ENCODE measurements at places on chromosomes 1 and 21.

DNA sequence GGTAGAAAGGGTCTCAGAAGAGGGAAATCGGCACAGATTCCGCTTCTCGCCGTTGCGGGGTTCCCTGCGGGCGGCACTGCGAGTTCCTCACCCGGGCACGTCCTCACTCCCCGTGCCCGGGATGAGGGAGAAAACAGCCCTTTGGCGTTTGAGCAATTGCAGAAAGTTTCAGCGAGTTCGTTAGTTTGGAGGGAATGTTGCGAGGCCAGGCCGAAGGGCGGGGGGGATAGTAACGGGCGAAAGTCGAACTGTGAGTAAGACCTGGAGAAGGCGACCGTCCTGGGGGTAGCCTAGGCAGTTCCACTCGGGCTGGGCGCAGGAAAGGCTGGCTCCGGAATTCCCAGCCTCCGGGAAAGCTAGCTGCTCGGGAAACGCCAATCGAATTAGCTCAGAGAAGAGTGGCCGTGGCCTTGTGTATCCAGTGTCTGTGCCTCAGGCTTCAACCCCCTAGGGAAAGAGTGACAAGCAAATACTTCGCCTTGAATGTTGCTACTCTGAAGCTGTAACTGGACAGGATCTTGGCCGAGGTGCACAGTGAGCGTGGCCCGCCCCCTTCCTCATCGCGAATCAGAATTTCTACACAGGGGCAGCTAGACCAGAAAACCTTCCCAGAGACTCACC, 787 bp downstream of the PTGFR start:
- DNase-seq = peak; percentile 76

- peak; percentile 74 for DNase-seq
Measured at GRCh38 chr1:160108888-160109662, 6.5 kb upstream of the ATP1A2 start.

GRCh38 chr1:87176514-87176913, 152.2 kb upstream of the LMO4 start:
- no peak for DNase-seq

DNA sequence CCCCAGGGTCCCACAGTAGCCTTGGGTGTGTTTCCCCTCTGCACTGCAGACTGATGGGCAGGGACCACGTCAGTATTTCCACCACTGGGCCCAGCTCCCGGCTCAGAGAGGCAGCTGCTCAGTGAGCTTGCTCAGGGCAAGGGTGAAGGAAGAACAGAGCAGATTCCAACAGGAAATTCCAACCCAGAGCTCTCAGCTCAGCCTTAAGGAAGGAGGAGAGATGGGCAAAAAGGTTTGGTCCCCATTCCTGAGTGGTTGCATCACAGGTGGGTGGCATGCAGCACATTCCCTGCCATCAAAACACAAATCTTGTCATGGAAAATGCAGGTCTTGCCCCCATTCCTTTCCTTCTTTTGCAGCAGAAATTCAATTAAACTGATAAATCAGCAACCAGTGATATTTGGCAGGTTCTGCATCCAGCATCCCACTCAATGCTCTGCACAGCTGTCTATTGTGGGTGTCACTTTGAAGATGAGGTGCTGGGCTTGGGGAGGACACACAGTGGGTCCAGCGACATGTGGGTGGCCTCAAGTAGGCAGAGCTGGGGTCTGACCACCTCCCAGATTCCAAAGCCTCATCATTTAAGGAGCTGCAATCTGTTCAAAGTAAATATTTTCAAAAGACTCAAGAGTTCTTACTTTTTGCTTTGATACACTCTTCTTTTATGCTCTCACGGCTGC, 315.4 kb downstream of the DSCAM start:
- no peak for DNase-seq

DNA sequence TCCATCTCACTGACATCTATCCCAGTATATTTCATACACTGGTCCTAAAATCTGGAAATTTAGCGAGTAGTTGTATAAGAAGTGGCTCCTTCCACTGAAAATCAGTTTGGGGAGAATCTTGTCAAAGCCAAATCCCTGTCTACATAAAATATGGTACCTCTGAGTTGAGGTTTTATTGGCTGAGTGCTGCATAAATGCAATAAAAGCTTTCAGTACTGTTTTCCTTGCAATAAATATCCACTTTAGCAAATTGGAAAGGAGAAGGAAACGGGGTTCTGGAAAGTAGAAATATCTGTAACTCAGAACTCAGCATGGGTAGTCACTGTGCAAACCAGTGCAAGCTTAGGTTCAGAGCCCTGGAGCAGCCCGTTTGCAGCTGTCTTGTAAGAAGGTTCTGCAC, 580.2 kb downstream of the SMYD3 start:
- no peak for DNase-seq
